ENCODE measurements at places on chromosomes 6 and 20.
A peak's percentile ranks its signal among the peaks of the same experiment; 100 is the strongest.

DNA sequence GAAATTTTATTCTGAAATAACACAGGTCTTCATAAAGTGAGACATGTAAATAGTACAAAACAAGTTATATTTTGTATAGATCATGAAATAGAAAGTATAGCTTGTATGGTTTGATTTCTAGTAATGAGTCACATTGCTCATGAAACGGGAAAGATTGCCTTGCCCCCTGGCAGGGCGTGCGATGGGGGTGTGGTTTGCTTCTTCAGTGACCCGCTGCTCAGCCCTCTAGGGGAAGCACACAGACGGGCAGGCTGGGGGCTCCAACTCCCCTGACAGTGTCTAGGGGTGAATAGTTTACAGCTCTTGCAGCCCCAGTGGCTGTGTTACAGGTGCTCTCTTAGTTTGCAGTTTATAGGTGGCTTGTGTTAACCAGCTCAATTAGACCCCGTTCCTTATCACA lies 170.5 kb upstream of the RGS17 start:
- DNase-seq, result no peak

- no peak for DNase-seq
These were observed 82.0 kb downstream of the SLC35F1 start for GRCh38 chr6:117989086-117989485.

- no peak for DNase-seq
These were observed 195.6 kb upstream of the RIN2 start for GRCh38 chr20:19562426-19562825.

DNA sequence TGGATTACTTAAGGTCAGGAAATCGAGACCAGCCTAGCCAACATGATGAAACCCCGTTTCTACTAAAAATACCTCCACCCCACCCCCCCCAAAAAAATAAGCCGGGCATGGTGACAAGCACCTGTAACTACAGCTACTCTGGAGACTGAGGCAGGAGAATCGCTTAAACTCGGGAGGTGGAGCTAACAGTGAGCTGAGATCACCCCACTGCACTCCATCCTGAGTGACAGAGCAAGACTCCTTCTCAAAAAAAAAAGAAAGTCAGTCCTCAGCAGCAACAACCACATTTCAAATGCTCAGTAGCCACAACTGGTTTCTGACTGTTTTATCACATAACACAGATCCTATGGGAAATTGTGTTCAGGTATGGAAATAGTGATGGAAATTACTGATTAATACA lies 135.3 kb downstream of the HFE start:
- DNase-seq, result no peak

DNA sequence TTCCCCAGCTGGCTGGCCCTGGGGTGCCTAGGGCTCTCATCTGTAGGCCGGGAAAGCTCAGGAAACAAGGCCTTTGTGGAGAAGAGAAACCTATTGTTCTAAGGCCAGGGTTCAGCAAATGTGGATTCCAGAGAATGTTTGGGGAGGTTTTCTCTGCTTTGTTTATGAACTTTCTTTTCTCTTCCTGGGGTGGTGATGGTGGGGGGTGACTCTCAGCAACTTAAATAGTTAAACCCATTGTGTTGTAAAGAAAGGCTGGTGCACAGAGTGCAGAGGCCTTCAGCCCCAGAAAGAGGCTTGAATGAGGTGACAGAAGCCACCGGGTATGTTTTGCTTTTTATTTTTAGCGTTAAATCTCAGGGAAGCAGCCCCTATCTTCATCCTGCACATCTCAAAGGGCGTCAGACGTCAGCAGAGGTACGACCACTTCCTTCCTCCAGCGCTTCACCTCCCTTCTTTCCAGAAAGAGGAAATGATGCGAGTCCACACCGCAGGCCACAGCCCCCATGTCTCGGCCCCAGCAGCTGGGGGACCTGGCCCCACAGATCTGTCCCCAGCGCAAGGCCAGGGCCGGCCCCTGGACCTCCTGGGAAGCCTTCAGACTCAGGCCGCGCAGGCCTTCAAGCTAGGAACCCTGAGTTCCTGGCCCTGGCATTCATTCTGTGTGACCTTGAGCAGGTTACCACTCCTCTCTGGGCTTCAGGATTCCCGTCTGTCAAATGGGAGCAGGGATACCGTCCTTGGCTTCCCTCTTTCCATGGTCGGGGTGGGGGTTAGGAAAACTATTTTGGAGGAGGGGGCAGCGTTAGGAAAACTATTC lies 605 bp upstream of the PPP1R16B start:
- DNase-seq, result peak; percentile 86

DNA sequence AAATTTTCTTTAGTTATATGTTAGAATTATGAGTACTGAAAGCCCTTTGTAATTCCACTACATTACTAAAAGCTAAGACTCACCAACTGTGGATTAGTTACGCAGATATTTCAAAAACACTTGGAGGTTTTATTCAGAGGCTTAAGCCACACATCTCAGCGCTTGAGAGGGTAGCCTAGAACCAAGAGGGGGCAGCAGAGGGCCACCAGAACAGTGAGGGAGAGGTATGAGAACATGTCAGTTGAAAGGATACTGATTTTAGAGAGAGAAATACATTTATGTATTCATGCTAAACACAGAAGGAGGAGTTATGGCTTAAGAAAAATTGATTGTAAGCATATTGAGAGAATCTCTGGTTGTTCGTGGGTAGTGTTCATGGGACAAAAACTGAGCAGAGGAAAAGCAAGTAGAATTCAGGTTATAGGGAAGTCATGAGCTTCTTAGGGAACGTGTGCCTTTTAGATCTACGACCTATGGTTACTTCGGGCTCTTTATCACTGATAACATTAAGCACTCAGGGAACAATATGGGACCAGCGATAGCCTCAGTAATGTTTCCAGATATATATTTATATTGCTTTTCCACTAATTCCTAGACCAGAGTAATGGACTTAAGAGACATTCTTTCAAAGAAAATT lies 20.4 kb upstream of the SERINC1 start:
- DNase-seq, result peak; percentile 61

DNA sequence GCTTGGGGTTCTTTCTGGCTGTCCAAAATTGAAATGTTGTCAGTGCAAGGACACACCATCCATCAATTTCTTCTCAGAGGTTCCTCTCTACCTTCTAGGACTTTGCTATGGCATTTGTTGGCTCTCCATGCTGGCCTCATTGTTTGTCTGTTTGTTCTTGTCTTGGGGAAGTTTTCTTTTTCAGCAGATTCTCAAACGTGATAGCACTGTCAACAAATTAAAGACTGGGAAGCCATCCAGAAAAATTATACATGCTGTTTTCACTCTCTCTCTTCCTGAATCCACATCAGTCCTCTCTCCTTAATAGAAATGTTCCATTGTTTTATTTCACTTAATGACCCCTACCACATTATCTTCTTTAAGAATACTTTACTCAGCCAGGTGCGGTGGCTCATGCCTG lies 130.4 kb downstream of the PCSK2 start:
- DNase-seq, result no peak

DNA sequence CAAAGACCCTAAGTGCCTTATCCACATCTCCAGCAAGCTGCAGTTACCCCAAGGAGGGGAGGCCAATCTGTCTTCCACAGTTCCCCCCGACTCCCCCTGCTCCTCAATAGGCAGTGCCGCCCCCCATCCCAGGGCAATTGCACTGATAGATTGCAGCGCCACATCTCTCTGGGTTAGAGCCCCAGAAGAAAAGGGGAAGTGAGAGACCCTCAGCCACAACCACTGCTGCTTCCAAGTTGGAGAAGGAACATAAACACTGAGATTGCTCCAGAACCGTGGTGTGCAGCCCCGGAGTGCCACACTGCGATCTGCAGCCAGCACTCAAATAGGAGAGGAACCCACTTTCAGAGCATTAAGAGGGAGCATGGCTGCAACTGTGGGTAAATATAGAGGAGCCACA lies 101.5 kb downstream of the RWDD2A start:
- DNase-seq, result no peak

DNA sequence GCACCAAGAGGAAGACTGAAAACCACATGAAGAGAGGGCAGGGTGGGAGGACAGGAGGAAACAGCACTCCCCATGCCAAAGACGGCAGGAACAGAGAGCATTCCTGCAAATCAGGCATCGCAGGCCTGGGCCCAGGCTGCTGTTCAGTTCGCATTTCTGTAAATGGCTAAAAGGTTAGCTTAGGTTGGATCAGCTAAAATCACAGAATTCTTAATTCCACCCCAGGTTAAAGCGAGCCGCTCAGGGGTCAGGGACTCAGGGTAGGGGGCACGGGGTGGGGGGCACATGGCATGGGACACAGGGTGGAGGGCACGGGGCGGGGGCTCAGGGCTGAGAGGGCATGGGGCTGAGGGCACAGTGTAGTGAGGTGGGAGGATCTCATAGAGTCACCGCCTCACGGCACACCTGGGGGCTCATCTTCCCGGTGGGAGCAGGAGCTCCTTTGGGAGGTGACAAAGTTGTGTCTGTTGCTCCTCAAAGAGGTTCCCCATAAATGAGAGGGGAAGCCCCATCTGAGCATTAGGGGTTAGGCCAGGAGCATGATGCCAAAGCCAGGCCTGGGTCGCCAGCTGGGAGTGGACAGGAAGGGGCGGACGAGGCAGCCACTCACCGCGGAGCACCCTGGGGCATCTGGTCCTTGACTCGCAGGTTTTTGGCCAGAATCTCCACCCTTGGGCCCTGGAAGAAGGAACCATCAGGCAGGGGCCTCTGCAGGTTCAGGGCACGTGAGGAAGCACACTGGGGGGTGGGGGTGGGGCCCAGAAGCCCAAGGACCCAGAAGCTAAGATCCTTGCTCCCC lies 200.7 kb downstream of the PREX1 start:
- no peak for DNase-seq

Data from lower leg skin (tissue), 4 donors.